ENCODE measurements at places on chromosomes 1 and 21.

DNA sequence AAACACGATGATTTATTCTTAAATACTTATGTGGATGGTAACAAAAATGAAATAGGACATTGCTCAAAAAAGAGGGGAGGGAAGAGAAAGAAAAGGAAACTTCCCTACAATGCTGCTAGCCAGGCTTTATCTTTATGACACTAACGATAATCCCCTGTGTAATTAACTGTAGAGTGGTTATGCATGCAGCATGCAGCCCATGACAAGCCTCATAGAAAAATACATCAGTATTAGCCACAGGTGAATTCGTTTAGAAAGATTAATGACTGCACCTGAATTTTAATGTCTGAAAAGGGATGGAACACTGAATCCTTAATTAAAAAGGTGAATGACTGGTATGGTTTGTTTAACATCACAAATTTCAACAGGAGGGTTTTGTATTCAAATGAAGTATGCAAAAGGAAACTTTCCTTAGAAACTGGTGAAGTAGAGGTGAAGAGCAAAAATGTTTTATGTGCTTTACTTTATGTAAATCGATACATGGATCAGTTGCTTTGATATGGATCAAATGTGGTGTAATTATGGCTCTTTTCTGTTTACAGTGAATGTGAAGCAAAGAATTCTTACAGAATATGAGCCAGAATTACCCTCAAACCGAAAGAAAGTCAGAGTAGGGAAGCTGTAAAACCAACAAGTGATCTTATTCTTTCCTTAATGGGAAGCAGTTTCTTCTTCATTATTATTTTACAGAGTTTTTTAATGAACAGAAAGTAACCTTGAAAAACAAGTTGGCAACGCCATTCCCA, 569.6 kb upstream of the ADGRL2 start:
- no peak for DNase-seq

DNA sequence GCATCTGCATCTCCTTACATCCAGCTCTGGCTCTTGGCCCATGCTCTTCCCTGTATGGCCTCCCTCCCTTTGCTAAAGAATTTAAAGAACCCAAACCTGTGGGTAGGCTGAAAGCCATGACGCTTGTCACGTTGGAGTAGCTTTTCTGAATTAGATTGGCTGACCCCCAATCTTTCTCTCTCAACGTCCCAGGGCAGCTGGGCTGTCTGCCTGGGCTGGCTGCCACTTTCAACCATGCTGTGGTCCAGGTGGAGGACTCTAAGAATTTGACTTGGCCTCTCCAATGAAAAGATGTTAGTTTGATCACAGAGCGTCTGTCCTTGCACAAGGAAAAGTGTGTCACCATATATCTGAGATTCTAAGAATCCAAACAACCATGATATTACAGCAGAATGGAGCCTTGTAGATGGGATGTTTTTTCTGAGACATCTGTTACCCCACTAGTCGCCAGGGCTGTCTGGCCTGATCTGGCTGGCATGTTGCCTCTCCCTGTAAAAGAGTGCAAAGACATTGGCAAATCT, 6.5 kb upstream of the IGSF3 start:
- DNase-seq: no peak

DNA sequence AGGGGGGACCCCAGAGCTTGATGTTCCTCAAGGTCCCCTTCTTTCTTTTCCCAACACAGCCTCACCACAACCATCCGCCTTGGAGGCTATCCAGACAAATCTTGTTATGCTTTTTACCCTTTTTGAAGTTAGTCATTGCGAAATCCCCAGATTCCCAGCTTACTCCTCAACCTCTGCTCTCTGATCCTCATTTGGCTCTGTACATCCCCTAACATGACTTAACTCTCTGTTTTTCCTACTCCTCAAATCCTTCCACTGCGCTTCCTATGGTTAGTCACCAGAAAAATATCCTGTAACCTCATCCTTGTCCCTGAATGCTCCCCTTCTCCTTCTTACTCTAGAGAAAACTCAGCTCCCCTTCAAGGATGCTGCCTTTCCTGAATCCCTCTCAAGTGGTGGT, 189.1 kb upstream of the POU3F1 start:
- DNase-seq: peak; percentile 87

- no peak for DNase-seq
These were observed 32.0 kb downstream of the CD34 start for GRCh38 chr1:207878939-207879338.

- no peak for DNase-seq
These were observed 48.6 kb upstream of the LRRC52 start for GRCh38 chr1:165494949-165495857.

GRCh38 chr1:188782220-188782841, 1695.3 kb downstream of the BRINP3 start:
- DNase-seq: peak; percentile 36

- no peak for DNase-seq
These were observed 22.0 kb downstream of the RLF start for GRCh38 chr1:40183055-40183710.

DNA sequence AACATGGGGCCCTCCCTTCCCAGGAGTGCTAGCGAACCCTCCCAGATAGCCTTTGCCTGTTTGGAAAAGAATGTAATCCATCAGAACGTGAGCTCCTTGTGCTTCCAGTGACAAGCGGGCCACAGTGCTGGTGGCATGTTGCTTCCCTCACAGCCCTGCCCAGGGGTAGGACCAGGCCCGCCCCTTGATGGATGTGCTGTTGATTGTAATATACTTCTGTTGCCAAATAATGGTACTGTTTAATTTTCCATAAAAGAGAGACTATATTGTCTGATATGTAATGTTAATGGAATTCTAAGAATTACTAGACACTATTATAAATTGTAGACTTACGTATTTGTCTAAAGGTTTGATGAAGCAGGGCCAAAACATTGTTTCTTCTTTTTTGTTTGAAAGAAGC, 16.4 kb downstream of the ATP5PO start:
- DNase-seq: no peak

DNA sequence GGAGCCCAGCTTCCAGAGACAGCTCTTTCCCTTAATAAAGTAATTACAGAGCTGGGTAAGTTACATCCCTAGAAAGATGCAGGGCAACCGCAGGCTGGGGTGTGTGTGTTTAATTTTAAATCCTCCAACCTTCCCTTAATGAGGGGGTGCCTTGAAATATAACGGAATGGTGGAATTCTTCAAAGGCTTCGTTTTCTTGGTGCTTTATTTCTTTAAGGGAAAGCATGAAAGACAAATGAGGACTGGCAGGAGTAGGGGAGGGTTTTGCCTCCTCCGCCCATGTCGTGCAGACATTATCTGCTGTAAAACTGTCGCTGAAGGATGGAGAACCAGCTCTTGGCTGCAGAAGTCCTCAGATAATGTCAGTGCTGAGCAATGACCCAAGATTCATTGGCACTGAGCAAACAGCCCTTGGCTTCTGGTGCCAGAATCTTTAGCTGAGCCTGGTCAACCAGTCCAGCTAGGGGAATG, 15.5 kb downstream of the SLC6A17 start:
- DNase-seq: no peak

DNA sequence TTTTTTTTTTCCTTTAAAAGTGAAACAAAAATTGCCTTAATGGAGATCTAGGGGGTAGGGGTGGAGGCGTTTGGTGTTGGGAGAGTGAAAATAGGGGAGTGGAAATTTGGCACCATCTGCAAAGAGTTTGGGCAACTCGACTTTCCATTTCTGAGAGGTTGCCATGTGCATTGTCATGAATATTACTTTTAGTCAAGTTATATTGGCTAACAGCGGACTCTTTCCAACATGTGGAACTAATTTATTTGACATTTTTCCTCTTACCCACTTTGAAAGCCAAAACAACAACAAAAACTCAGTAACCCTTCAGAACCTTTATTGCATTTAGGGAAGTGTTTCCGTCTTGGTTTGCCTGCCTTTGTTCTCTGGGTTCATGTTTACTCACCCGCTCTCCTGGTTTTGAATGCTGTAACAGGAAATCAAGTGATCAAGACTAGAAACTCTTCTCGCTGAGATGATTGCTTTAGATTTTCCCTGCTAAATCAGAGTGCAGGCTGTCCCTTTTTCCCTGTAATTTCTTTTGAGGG, 70.4 kb downstream of the CACHD1 start:
- DNase-seq: no peak

GRCh38 chr1:109361649-109362048, 36.1 kb downstream of the SORT1 start:
- DNase-seq: no peak

- DNase-seq: no peak
These were observed 5.6 kb upstream of the YRDC start for GRCh38 chr1:37813529-37814145.

DNA sequence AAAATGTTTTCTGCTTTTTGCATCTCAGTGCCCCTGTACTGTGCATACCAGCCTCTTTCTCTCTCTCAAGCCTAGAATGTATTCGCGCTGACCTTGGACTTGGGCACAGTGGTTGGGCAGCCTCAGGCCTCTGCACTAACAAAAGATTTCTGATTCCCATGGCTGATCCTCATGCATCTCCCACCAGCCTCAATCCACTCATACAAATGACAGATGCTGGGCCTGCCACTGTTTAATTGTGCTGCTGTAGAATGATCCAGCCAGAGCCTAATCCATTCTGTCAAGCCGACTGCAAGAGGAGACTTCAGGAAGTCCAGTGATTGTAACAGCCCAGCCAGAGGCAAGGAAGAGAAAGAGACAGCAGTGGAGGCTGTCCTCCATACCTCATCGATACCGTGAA, 180.8 kb downstream of the ASTN1 start:
- no peak for DNase-seq

DNA sequence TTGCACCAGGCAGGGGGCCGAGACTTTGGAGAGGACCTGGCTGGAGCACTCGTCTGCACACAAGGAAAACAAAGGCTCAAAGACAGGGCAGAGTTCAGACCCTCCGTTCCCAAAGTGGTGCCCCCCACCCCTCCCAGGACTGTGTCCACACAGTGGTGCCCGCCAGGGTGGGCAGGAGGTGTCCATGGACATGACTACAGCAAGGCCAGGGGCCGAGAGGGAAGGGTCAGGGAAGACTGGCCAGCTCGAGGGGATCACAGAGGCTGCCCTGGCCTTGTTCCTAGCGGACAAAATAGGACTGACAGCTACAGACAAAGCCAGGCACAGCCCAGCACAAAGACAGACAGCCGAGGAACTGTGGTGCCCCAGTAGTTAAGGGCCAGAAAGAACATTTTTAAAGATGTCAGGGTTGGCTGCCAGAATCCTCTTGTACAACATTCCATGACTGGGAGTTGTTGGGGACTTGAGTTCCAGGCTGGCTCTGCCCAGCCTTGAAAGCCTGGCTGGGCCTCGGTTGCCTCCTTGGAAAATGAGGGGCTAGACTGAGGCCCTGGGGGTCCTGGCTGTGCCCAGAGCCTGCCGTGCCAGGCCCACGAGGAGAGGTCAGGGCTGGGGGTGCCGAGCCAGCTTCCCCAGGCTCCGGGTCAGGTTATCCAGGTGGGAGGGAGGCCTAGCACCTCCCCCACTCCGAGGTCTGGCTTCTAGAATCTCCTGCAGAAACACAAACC, 63.7 kb downstream of the SLX9 start:
- no peak for DNase-seq

DNA sequence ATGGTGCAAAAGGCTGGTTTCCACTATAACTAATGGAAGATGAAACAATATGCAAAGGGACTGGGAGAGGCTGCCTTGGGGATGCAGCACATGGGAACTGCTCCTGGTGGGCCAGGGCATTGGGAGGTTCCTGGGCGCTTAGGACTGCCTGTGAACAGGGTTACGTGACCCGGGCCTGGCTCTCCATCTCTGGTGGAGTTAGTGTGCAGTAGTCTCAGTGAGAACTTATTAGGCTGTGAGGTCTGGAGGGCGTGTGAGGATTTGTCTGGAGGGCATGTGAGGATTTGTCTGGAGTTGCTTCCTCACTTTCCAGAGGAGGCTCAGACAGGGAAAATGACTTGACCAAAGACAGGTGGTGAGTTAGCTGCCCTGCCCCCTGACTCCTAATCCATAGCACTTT, 1.5 kb upstream of the ETV3L start:
- DNase-seq: no peak

- peak; percentile 51 for DNase-seq
These were observed 957 bp downstream of the EPS15 start for GRCh38 chr1:51518033-51518585.

GRCh38 chr21:44085491-44086321, 21.5 kb upstream of the PWP2 start:
- DNase-seq: no peak

- DNase-seq: no peak
These were observed 2.7 kb downstream of the RHBG start for GRCh38 chr1:156371553-156372264.

- no peak for DNase-seq
These were observed 41.7 kb downstream of the LRP8 start for GRCh38 chr1:53285969-53286760.

DNA sequence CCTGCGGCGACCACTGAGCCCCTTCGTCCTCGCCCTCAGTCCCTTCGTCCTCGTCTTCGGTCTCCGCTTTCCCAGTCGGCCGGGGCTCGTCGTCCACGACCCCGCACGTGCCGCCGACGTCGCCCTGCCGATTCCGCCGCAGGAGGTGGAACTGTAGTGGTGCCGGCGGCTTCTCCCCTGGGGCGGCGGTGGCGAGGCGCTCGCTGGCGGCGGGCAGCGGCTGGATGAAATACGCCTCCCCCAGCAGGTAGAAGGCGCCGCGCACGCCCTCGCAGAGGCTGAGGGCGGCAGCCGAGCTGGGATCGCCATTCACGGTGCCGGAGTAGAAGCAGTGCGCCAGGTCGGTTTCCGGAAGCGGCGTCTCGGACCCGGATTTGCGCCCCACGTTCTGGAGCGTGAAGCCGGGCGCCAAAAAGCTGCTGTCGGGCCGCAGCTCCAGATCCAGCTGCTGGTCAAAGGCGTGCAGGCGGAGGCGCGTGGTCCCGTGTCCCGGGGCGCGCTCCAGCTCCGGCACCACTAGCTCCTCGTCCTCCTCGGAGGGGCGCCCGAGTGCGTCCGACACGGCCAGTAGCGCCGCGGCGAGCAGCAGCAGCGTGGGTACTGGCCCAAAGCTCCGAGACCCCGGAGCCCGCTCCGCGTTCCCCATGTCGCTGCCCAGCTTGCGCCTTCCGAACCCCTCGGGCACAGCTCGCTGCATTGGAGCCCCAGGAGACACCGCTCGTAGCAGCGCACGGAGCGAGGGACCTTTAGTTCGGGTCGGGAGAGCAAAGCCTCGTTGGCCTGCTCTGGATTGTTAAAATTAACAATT, 747 bp downstream of the ADAMTS1 start:
- no peak for DNase-seq

GRCh38 chr21:44592446-44593311, at the start of gene KRTAP10-6:
Gene KRTAP10-6, minus strand, starts transcription at chr21:44592505. Its CDS starts 21 bp downstream, at chr21:44592484.
- DNase-seq: no peak

GRCh38 chr1:232357416-232357815, 272.5 kb downstream of the SIPA1L2 start:
- DNase-seq: no peak

DNA sequence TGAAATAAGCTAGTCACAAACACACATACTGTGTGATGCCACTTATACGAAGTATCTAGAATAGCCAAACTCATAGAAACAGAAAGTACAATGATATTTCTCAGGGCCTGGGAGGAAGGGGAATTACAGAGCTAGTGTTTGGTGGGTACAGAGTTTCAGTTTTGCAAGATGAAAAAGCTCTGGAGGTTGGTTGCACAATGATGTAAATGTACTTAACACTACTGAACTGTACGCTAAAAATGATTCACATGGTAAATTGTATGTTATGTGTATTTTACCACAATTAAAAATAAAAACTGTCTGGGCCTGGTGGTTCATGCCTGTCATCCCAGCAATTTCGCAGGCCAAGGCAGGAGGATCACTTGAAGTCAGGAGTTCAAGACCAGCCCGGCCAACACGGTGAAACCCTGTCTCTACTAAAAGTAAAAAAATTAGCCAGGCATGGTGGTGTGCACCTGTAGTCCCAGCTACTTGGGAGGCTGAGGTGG, 15.3 kb upstream of the FHAD1 start:
- no peak for DNase-seq

- DNase-seq: no peak
These were observed 2.5 kb upstream of the RCSD1 start for GRCh38 chr1:167627615-167627864.
